Lower leg skin (tissue), 4 donors: ENCODE measurements at places on chromosomes 5 and 9.
A peak's percentile ranks its signal among the peaks of the same experiment; 100 is the strongest.

- no peak for DNase-seq
Observed at GRCh38 chr9:37632479-37632878, 18.3 kb upstream of the FRMPD1 start.

- peak; percentile 95 for DNase-seq
Observed at GRCh38 chr9:125189361-125190289, at the start of gene PPP6C. Gene PPP6C (minus strand): TSS chr9:125189803. CDS start chr9:125189718, 85 bp downstream.

- DNase-seq, result peak; percentile 49
Observed at GRCh38 chr5:175712313-175712680, 54.4 kb downstream of the HRH2 start.

GRCh38 chr9:80378669-80379293, 807.0 kb downstream of the TLE4 start:
- no peak for DNase-seq

DNA sequence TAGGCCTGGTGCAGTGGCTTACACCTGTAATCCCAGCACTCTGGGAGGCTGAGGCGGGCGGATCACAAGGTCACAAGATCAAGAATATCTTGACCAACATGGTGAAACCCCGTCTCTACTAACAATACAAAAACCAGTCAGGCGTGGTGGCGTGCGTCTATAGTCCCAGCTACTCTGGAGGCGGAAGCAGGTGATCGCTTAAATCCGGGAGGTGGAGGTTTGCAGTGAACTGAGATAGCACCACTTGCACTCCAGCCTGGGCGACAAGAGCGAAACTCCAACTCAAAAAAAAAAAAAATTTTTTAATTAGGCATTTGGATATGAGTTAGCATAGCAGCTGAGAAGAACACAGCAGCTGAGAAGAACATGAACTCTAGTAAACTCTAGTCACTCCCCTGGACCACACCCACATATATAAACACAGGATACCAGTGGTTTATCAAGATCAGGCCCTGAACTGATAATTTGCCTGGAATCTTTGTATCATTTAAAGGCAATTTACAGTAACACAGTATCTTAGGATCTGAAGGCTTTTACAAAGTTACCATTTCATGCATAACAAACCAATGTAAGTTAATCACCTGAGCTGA, 4.6 kb upstream of the UGCG start:
- DNase-seq, result peak; percentile 30

- DNase-seq, result no peak
Observed at GRCh38 chr9:125649826-125650225, 57.2 kb downstream of the MAPKAP1 start.

- no peak for DNase-seq
Observed at GRCh38 chr5:176889321-176890280, 9.5 kb downstream of the HK3 start.

DNA sequence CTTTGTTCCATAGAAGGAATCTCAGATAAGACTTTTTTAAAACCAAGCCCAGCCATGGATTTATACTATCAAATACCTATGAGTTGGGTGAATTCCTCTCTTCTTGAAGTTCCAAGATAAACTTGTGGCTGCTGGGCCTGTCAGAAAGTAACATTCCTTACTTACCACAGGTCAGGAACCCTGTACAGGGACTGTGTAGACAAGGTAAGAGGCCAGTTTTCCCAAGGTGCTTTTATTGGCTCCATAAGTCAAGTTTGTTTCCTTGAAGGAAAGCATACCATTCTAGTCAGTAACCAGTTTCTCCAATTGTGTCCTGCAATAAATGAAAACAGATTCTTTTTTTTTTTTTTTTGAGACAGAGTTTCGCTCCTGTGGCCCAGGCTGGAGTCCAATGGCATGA, 8.8 kb upstream of the CLTB start:
- DNase-seq, result no peak

DNA sequence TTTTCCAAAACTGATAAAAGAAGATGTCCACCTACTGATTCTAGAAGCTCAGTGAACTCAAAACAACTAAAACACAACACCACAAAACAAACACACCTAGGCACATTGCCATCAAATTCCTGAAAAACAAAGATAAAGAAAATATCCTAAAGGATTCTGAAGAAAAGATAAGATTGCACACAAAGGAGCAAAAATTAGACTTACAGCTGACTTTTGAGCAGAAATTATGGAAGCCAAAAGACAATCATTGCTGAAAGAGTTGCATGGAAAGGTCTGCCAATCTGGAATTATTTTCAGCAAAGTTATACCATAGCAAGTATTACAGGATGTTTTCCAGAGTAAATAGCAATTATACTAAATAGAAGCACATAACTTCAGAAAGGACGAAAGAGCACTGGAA, 128.2 kb upstream of the IRX2 start:
- no peak for DNase-seq

DNA sequence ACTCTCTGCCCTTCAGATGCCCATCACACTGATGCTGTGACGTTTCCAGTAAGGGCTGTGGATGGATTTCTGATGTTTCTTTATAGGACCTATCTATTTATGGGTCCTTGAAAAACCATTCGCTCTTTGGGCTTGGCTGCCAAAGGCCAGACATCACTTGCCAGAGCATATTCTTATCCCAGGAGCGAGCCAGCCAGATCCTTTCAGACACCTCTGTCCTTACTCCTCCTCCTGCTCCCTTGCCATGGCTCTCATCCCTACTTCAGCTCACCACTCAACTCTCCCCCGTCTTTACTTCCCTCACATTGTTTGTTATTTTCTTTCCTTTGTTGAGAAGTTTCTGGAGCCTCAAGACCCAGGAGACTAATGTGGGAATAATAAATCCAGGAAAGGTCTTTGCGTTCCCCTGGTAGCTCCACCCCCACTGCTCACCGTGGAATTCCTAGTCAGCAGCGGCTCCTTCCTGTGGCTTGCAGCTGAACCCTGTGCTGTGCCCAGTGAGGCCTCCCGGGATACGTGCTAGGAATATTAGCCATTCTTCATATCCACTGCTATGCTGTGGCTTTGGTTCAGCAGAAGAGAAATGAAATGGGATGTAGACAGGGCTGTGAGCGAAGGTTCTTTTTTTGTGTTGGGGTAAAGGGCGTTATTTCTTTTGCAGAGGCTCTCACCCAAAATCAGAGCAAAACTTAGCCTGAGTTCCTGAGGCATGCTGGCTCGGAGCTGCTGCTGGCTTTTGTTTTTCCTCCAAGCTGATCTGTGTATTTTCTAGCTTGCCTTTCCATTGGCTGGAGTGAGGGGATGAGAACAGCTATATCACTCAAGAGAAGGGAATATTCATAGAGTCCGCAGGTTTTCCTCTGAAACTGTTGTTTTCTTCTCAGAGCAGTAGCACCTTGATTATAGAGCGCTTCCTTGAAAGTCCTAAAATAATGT, 171.1 kb downstream of the SAXO1 start:
- no peak for DNase-seq

DNA sequence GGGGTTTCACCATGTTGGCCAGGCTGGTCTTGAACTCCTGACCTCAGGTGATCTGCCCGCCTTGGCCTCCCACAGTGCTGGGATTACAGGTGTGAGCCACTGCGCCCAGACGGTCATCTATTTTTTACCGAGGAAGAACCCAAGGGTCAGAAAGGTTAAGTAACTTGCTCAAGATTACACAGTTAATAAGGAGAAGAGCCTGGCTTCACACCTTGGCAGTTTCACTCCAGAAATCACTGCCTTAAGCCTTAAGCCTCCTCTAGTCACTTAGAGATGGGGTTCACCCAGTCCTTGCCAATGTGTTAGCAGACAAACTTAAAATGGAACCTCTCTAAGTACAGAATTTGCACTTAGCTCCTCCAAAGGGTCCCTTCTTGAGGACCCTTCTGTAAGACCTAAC, 116.3 kb downstream of the PTTG1 start:
- DNase-seq, result no peak

DNA sequence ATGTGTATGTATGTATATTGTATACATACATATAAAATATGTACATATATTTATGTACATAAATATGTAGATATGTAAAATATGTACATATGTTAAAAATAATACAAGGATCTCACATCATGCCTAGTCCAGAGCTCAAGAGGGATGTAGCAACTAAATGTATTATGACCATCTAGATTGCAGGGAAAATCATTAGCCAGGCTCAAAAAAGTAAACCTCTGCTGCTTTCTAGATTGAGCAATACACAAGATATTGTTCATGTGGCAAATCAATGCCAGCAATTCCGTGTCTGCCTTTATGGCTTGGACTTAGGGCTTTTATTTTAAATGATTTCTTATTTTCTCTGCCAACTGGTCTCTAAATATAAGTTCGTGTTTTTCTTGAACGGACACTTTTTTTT, 65.2 kb downstream of the RAI14 start:
- DNase-seq, result no peak

- DNase-seq, result no peak
Observed at GRCh38 chr5:117738571-117738970, 1163.9 kb upstream of the SEMA6A start.

- DNase-seq, result no peak
Observed at GRCh38 chr9:6671416-6671815, 25.9 kb upstream of the GLDC start.

- no peak for DNase-seq
Observed at GRCh38 chr5:97929383-97929782, 746.3 kb upstream of the RIOK2 start.

- no peak for DNase-seq
Observed at GRCh38 chr5:178965465-178966055, 24.6 kb downstream of the ZNF454 start.

- no peak for DNase-seq
Observed at GRCh38 chr9:126639318-126640000, 25.7 kb downstream of the LMX1B start.

- no peak for DNase-seq
Observed at GRCh38 chr9:131910572-131910971, 169.1 kb downstream of the MED27 start.

DNA sequence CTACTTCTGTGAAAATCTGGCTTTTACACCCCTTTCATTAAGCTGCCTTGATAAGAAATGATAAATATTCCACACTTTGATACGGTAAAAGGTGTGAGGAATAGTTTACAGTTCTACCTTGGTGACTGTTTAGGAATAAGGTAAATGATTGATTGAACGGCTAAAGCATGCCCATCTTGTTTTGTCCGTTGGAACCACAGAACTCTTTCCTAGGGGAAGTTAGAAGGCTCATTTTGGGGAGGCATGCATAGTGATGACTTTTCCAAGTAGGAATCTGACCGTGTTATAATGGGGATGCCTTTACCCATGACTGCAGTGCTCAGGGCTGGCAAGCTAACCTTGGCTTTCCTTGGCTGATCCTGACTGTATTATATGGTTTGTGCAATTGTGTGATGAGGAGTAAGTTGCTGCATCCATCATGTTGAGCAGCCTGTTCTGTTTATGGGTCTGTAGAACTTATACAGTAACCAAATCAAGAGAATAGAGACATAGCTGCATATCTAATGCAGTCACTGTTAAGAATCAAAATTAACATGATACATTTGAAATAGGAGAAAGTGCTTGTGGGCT, 24.5 kb downstream of the PCSK5 start:
- DNase-seq, result no peak

- no peak for DNase-seq
Observed at GRCh38 chr9:83188277-83188676, 125.3 kb upstream of the RASEF start.

DNA sequence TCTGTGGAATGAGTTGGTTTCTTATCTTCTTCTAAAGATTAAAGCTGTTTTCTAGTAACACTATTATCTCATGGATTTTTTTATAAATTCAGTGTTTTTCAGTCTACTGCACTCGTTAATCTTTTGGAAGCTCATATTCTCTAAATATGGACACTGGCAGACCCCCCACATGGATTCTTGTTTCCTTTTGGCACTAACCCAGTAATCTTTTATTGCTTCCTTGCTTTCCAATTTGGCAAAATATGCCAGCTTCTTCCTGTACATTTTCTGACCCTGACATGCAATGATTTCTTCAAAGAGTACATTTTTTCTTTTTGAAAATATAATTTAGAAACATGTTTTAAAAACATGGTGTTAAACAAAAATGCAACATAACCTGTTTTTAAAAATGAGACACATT, 474.2 kb upstream of the FTMT start:
- DNase-seq, result no peak

DNA sequence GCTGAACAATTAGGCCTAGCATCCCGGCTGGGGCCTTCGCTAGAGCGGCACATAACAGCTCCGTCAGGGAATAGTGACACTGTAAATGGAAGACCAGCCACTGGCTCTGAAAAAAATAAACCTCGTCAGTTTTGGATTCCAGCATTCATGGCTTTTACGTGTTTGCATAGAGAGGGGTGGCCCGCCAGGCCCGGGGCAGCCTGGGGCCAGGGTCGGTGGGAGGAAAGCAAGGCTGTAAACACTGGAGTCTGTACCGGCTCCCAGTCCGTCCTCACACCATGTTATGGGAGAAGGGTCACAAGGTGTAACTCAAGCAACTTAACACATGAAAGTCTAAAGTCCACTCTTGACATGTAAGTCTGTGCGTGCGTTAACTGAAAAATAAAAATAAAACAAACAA, 11.2 kb downstream of the CCNI2 start:
- no peak for DNase-seq
